Activated T-helper 17 cell treated with anti-CD3 and anti-CD28 coated beads, Interleukin-2, amount 50 U/mL, for 72 hours (primary cell): ENCODE measurements at places on chromosomes 1 and 21. TPM values are rescaled to one million over a fixed set of nuclear protein-coding genes. Genes with fewer than 3 reads are reported as not detected.

GRCh38 chr1:1273512-1274298, at the start of gene UBE2J2:
UBE2J2 (minus strand) TSS chr1:1273854; CDS start chr1:1267992, 5,862 bp downstream.
- peak; percentile 98 for ATAC-seq
- peak within 1 kb of the TSS; percentile 83 for H3K4me3 ChIP-seq
- peaks cover 38% of the 10 kb centered on the region for H3K36me3 ChIP-seq
- peaks cover 19% of the 10 kb centered on the region for H3K4me1 ChIP-seq

- H3K27ac ChIP-seq: no peak overlapping the region
- H3K4me3 ChIP-seq: no peak overlapping the region
- ATAC-seq: no peak
- no peaks in the 10 kb centered on the region for H3K36me3 ChIP-seq
- H3K27me3 ChIP-seq: no peaks in the 10 kb centered on the region
Measured at GRCh38 chr1:245873883-245874671, 633.0 kb downstream of the SMYD3 start.

Gene PROK1
- total RNA-seq: not detected

- H3K36me3 ChIP-seq: no peaks in the 10 kb centered on the region
- H3K4me3 ChIP-seq: no peak overlapping the region
- H3K27ac ChIP-seq: no peak overlapping the region
- ATAC-seq: no peak
- H3K4me1 ChIP-seq: no peaks in the 10 kb centered on the region
Measured at GRCh38 chr1:94298861-94299260, 61.5 kb upstream of the ARHGAP29 start.

Gene IRF6
- 1.7 TPM for total RNA-seq

GRCh38 chr1:59188413-59189213, 108.3 kb upstream of the FGGY start:
- H3K4me3 ChIP-seq: no peak overlapping the region
- no peaks in the 10 kb centered on the region for H3K4me1 ChIP-seq
- no peaks in the 10 kb centered on the region for H3K36me3 ChIP-seq
- H3K27ac ChIP-seq: no peak overlapping the region
- no peak for ATAC-seq

DNA sequence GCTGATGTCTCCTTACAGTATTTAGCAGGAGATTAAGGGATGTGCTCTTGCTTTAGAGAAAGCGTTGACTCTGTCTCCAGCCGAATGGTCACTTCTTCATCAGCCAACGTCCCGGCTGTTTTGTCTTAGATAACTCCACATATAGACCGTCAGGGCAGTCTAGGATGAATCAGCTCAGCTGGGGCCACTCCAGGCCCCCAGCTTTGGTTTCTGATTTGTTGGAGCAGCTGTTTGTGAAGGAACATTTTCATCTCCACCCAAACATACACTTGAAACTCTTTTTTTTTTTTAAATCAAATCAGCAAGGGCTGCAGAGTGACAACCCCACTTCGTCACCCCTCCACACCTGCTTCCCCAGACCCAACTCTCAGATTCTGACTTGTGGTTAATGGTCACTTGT, 206.1 kb upstream of the GALNT2 start:
- no peaks in the 10 kb centered on the region for H3K4me1 ChIP-seq
- no peaks in the 10 kb centered on the region for H3K36me3 ChIP-seq
- no peak overlapping the region for H3K27ac ChIP-seq
- no peak for ATAC-seq
- no peak overlapping the region for H3K4me3 ChIP-seq

Gene TPRG1L
- 8.9 TPM for total RNA-seq

DNA sequence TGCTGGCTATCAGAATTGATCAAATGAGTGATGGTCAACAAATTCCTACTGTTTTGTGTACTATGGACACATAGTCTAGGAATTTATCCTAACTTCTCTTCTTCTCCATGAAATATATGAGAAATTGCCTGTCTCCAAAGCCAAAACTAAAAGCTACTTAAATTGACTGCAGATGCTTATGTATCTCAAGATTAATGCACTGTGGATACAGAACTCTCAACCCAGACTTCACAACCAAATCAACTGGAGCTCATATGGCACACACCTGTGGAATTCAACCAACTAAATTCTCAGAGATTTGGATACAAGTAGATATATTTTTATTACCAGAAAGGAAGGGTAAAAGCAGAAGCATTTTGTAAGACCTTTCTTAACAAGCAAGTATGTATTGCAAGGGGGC, 566.1 kb downstream of the LTN1 start:
- ATAC-seq: no peak
- H3K36me3 ChIP-seq: no peaks in the 10 kb centered on the region
- no peaks in the 10 kb centered on the region for H3K27me3 ChIP-seq
- no peak overlapping the region for H3K27ac ChIP-seq

Gene IFNLR1
- total RNA-seq: 9.2 TPM

GRCh38 chr1:207412845-207413244, 41.3 kb upstream of the CR2 start:
- no peaks in the 10 kb centered on the region for H3K36me3 ChIP-seq
- H3K27me3 ChIP-seq: peaks cover 7% of the 10 kb centered on the region
- H3K4me1 ChIP-seq: peaks cover 14% of the 10 kb centered on the region
- ATAC-seq: peak; percentile 12

- H3K36me3 ChIP-seq: no peaks in the 10 kb centered on the region
- H3K4me1 ChIP-seq: no peaks in the 10 kb centered on the region
- H3K4me3 ChIP-seq: no peak overlapping the region
- H3K27me3 ChIP-seq: peaks cover 23% of the 10 kb centered on the region
- no peak for ATAC-seq
Measured at GRCh38 chr1:230760360-230760827, 13.2 kb downstream of the CAPN9 start.

GRCh38 chr1:172135076-172135672, 285.3 kb upstream of the C1orf105 start:
- H3K4me1 ChIP-seq: peaks cover 18% of the 10 kb centered on the region
- no peak for ATAC-seq
- H3K4me3 ChIP-seq: peak overlapping the region; percentile 36
- H3K27ac ChIP-seq: peak overlapping the region; percentile 40

DNA sequence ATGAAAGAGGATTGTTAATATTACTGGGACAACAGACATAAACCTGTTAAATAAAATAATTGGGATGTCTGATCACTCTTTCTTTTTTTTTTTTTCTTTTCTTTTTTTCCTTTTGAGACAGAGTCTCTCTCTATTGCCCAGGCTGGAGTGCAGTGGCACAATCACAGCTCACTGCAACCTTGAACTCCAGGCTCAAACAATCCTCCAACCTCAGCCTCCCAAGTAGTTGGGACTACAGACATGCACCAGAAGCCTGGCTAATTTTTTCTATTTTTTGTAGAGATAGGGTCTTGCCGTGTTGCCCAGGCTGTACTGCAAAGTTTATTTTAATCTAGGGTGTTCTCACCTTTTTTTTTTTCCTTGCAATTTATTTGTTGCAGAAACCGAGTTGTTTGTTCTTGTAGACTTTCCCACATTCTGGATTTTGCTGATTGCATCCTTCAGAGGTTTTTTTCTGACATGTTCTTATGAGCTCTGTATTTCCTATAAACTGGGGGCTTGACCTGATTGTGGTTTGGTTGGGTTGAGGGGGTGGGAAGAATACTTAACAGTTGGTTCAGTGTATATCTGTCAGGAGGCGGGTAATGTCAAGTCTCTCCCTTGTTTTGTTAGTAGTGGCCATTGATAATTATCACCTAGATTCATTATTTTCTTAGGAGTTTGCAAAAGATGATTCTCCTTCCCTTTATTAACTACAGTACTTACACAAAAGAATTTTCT, 125.2 kb downstream of the MAST2 start:
- peaks cover 10% of the 10 kb centered on the region for H3K4me1 ChIP-seq
- no peak for ATAC-seq
- H3K4me3 ChIP-seq: no peak overlapping the region
- no peaks in the 10 kb centered on the region for H3K27me3 ChIP-seq
- H3K27ac ChIP-seq: peak overlapping the region; percentile 58

Gene OR14C36
- not detected for total RNA-seq

GRCh38 chr1:32426489-32427255, 32.4 kb upstream of the BSDC1 start:
- no peak overlapping the region for H3K4me3 ChIP-seq
- no peaks in the 10 kb centered on the region for H3K36me3 ChIP-seq
- no peak overlapping the region for H3K27ac ChIP-seq
- no peaks in the 10 kb centered on the region for H3K4me1 ChIP-seq

GRCh38 chr1:198934901-198935305, 296.1 kb downstream of the PTPRC start:
- H3K36me3 ChIP-seq: no peaks in the 10 kb centered on the region
- H3K4me1 ChIP-seq: peaks cover 6% of the 10 kb centered on the region
- H3K27me3 ChIP-seq: no peaks in the 10 kb centered on the region
- no peak overlapping the region for H3K4me3 ChIP-seq
- no peak overlapping the region for H3K27ac ChIP-seq

DNA sequence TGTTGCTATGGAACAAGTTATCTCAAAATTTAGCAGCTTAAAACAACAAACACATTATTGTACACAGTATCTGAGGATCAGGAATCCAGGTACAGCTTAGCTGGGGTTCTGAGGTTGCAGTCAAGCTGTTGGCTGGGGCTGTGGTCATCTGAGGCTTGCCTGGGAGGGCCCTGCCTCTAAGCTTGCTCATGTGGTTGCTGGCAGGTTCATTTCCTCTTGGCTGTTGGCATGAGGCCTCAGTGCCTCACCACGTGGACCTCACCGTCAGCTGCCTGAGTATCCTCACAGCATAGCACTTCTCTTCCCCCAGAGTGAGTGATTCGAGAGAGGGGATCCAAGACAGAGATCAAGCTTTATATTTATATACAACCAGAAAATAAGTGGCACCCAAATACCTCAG, 18.6 kb downstream of the NTPCR start:
- no peak overlapping the region for H3K4me3 ChIP-seq
- ATAC-seq: peak; percentile 42
- peaks cover 89% of the 10 kb centered on the region for H3K36me3 ChIP-seq
- H3K27me3 ChIP-seq: no peaks in the 10 kb centered on the region
- H3K27ac ChIP-seq: peak overlapping the region; percentile 79

Gene KAZN
- 0.74 TPM for total RNA-seq

Gene TEX38
- 0.26 TPM for total RNA-seq

GRCh38 chr1:26913389-26913753, 404 bp downstream of the NR0B2 start:
- H3K27me3 ChIP-seq: peaks cover 4% of the 10 kb centered on the region
- peaks cover 4% of the 10 kb centered on the region for H3K4me1 ChIP-seq

DNA sequence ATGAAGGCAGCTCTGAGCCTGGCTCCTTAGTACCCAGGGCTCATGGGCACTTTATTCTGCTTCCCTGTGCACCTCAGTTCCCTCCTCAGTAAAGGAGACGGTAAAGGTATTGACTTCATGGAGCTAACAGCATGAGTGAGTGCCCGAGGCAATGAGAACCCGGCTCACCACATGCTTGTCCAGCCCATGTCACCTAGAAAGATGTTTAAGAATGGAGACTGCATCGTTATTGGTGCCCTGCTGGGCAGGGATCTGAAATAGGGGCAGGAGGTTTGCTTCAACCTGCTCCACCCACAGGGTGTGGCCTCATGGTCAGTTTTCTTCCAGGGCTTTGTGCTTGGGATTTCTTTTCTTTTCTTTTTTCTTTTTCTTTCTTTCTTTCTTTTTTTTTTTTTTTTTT, 7.0 kb upstream of the KCNE1 start:
- no peak overlapping the region for H3K4me3 ChIP-seq
- peaks cover 16% of the 10 kb centered on the region for H3K36me3 ChIP-seq
- ATAC-seq: no peak
- H3K27ac ChIP-seq: no peak overlapping the region
- H3K27me3 ChIP-seq: no peaks in the 10 kb centered on the region
- H3K4me1 ChIP-seq: peaks cover 4% of the 10 kb centered on the region

DNA sequence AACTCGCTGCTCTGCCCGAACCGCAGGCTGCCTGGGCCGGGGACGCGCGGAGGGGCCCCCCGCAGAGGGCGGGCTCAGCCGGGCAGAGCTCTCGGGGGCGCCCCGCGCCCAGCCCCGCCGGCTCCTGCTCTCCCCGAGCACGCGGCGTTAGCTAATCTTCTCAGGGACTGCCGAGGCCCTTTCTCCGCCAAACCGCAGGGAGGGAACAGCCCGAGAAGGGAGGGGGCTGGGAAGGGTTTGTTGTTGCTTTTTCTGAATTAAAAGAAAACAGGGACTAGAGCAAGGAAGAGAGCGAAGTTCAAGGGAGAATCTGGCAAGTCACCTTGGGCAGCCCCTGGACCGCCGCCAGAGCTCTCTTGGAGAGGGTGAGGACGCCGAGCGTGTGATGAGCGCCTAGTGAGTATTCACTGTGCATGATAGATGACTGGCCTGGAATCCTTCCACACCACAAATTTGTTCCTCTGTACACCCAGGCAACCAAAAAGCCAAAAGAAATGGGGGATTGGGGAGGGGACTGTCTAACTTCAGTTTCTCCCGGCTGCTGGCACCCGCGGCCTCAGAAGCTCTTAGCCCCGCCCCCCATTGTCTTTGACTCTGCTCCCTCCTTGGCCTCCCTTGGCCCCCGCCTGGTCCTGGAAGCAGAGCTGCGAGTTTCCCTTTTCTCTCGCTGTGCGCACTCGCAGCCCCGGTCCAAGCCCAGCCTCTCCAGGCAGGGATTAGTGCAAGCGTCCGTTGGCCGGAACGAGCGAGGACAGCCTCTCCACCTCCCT, 19.7 kb upstream of the LMX1A start:
- peak; percentile 83 for ATAC-seq
- peak overlapping the region; percentile 77 for H3K4me3 ChIP-seq
- no peaks in the 10 kb centered on the region for H3K36me3 ChIP-seq

- H3K36me3 ChIP-seq: no peaks in the 10 kb centered on the region
- peak; percentile 19 for ATAC-seq
- no peak overlapping the region for H3K27ac ChIP-seq
Measured at GRCh38 chr1:24978383-24979032, 48.4 kb upstream of the RUNX3 start.

GRCh38 chr21:42627527-42628289, 25.7 kb upstream of the PDE9A start:
- H3K27me3 ChIP-seq: no peaks in the 10 kb centered on the region
- H3K27ac ChIP-seq: no peak overlapping the region
- no peaks in the 10 kb centered on the region for H3K36me3 ChIP-seq
- H3K4me3 ChIP-seq: no peak overlapping the region
- no peak for ATAC-seq

- no peaks in the 10 kb centered on the region for H3K4me1 ChIP-seq
- H3K27ac ChIP-seq: no peak overlapping the region
- H3K27me3 ChIP-seq: peaks cover 3% of the 10 kb centered on the region
- no peak overlapping the region for H3K4me3 ChIP-seq
Measured at GRCh38 chr21:33858667-33859372, 56.8 kb downstream of the ATP5PO start.

Gene MEX3A
- total RNA-seq: 0.21 TPM

Gene VCAM1
- not detected for total RNA-seq

Gene DYNLT5
- total RNA-seq: not detected

Gene GSTM5
- total RNA-seq: not detected

- no peak overlapping the region for H3K27ac ChIP-seq
- ATAC-seq: no peak
- H3K4me1 ChIP-seq: peaks cover 24% of the 10 kb centered on the region
- H3K36me3 ChIP-seq: peaks cover 100% of the 10 kb centered on the region
- H3K4me3 ChIP-seq: no peak overlapping the region
Measured at GRCh38 chr1:180975551-180975950, 47.1 kb downstream of the STX6 start.

Gene ZNF678
- total RNA-seq: 10.3 TPM

Gene URB1
- total RNA-seq: 17.6 TPM

DNA sequence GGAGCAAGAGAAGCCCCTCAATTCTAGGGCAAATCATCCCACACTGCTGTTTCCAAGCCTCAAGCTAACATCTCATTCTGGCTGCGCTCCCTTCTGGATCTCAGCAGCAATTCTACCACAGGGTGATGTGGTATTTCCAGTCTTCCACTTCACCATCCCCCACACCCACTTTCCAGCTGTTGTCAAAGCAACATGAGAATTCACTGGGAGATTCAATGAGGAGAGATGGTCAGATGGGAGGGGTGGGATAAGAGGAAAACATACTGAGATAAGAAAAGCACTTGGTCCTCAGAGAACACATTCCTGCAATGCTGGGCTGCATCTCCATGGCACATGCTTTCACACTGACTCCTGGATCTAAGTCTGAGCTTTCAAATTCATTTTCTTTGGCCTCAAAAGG, 47.3 kb upstream of the LRRC52 start:
- H3K27me3 ChIP-seq: peaks cover 29% of the 10 kb centered on the region
- no peak for ATAC-seq
- no peak overlapping the region for H3K27ac ChIP-seq
- no peaks in the 10 kb centered on the region for H3K36me3 ChIP-seq
